ENCODE measurements at places on chromosomes 16 and 17.

- DNase-seq = no peak
Measured at GRCh38 chr16:2692251-2692947, 10.1 kb downstream of the KCTD5 start.

DNA sequence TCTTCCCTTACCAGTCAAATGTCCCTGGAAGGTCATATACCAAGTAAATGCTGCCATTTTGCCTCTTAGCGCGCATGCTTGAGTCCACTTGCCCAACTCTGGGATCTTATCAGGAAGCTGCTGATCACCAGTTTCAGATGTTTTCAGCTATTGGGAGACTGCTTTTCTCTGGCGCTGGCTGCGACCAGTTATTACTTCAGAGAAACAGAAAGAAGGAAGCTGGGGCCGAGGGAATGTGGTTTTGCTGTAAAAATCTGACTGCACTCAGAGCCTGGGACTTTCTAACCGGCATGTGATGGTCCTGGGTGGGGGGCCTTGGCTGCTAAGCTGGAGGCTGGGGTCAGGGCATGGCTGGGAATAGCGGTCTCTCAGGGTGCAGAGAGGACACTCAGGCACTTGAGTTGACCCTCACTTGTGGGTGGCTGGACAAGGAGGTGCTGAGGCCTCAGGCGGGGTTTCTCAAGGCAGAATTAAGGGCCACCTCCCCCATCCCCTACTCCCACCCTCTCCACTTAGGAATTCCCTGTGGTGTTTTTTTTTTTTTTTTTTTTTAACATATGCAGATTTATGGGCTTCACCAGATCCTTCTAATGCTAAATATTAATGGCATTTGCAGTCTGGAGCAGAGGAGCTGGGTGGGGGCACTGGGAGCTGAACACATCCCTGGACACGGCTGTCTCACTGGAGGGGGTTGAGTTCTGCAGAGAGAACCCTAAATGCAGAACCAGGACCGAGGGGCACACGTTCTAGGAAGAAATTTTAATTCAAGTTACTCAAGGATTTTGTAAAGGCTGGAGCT is 145.8 kb downstream of the CYLD start:
- no peak for DNase-seq

DNA sequence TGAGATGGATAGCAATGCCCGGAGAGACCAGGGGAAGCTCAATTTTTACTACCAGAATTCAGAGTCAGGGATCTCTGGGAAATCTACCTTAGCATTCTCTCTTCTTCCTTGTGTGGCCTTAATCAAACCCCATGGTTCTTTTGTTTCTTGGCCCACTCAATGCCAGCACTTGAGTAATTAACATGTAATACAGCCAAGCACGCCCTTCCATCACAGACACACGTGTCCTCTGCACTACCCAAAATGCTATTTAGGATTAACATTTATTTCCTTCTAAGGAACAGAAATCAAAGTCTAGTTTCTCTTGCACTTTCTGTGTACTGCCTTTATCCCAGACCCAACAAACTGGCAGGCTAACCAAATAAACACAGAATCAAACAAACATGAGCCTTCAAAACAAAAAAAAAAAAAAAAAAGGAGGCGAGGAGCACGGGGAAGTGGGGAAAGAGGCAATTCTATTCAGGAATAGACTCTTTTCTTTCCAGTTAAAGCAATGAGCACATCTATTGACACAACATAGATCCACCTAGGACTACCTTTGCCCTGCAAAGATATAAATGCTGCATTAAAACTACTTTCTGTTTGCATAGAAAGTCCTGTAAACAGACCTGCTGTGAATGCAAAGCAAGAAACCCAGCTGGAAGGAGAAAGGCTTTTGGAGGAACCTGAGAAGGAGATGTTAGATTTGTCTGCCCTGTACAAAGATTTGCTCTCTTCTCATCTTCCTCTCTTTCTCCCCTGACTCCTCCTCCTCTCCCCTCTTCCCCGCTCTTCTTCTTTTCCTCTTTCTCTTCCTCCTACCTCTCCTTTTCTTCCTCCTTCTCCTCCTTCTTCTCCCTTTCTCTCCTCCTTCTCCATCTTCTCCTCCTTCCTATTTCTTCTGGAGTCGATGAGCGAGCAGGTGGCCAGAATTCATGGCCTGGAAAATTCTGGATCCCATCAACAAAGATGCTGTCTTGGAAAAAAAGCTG is 294.4 kb downstream of the NPIPA8 start:
- no peak for DNase-seq

DNA sequence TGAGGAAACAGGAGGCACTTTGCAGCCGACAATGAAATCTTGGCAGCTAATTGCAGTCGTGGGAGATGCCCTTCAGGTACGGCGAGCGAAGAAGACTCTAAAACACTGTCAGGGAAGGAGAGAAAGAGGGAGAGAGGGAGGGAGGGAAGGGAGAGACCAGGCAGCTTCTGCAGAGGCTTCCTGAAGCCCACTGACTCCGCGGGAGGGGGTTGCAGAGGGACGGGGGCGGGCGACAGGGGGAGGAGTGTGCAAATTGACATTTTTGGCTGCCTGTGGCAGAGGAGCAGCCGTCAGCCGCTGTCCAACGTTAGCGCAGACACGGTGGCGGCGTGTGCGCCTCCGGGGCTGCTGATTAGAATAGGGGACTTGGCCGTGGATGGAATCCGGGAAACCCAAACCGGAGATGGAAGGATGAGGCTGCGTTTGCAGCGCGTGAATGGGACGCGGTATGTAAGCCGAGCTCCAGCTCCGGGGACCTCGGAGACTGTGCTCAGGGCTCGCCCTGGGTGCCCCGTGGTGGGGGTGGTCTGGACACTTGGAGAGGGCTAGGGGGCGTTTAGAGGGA is 849.1 kb upstream of the RBFOX1 start:
- no peak for DNase-seq

DNA sequence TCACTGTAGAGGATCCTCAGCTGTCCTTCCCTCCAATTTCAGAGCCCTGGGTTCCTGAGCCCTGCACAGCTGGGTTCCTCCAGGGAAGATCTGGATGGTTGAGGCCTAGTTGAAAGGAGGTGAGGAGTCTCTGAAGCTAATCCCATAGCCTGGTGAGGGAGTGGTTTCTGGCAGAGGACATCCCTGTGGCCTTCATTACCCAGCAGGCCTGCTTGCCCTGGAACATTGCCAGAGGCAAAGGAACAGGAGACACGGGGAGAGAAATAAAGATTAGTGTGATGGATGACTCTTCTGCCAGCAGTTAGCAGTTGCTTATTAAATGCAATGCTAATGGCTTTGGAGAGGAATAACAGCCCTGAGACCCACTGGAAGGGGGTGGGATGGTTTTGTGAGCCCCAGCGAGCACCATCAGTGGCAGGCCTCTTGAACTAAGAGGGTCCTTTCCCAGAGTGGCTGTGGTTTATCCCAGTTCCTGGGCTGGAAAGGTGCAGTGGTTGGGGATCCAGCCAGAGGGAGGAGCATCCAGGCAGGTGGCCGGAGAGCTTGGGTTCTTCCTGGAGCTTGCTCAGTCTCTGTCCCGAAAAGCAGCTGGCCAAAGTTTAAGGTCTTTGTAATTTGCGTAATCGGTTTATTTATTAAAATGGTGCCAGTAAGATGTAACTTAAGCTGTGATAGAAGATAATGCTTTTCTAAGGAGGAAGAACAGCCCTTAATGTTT is 209.7 kb downstream of the CCDC182 start:
- DNase-seq = no peak

Data from GM04504 (cell line).